Stimulated activated CD4-positive, alpha-beta T cell treated with anti-CD3 and anti-CD28 coated beads, Interleukin-1b, Interleukin-23, amount 100 ng/mL, for 1 hour (primary cell): ENCODE measurements at places on chromosomes 3 and 15.

DNA sequence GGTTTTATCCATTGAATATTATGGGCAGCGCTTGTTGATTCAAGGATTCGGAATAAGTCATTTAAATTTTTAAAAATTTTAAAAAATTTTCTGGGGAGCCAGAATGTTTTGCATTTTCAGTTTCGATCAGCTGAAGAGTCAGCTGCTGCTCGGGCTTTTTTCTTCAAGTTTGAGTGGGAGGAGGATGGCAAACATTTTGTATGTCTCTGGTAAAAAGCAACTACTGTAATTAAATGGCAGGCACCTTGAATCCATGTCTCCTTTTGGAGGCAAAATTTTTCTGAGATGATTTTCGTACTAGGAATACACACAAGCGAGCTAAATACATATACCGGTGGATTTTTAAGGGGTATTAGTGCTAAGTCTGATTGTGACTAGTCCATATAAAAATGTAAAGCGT is 612 bp downstream of the C3orf38 start:
- DNase-seq, result no peak

- DNase-seq, result no peak
Measured at GRCh38 chr3:109269577-109270275, 46.6 kb downstream of the DPPA2 start.

DNA sequence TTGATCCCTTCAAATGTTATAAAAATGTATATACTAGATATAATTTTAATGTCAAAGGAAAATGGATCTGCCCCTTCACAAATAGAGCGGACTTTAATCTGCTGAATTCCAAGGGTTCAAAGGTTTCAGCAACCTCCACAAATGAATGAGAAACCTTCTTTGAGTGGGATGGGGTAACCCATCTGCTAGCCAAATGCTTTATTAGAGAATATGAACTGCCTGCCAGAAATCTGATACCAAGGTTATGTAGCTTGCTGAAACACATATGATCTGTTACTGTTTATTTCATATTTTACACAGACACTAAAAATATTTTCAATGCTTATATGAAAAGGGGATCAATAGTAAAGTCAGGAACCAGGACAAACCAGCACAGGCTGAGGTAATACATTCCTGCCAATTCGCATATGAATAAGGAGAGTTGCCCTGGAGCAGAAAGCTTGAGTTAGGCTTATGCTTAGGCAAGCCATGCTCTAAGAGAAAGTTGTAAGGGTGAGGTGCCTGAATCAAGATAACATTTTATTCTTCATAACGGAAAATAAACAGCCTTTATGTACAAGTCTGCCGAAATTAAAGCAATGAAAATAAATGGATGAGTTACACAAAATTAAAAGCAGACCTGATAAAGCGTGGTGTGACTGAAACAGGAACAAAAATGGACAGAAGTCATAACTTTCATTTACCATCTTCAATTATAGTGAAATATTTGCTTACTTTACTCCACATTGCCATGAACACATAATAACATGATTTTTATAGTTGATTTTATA is 26.5 kb downstream of the PLOD2 start:
- DNase-seq, result no peak

DNA sequence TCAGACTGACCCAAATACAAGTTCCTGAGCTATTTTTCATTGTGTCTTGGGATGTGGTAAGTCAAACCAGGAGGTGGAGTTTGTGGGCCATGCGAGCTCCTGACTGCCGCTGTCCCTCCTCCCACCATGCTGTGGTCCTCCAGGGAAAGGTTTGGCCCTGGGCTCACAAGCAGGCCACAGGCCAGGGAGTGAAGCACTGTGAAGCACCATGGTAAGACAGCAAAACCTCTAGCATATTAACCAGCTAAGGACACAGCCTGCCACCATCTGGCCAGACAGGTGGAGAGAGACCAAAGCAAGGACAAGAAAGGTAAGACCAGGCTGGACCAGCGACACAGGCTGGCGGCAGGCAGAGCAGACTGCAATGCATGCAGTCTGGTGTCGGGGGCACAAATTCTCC is 15.3 kb downstream of the RAB43 start:
- no peak for DNase-seq

GRCh38 chr15:91021516-91022074 is 799 bp downstream of the VPS33B start:
- no peak for DNase-seq

GRCh38 chr3:78878011-78878410 is 889.8 kb downstream of the ROBO1 start:
- DNase-seq, result no peak

GRCh38 chr15:40940296-40940801 is 11.2 kb downstream of the DLL4 start:
- DNase-seq, result no peak

GRCh38 chr3:100603469-100603868 is 5.9 kb upstream of the ADGRG7 start:
- no peak for DNase-seq

DNA sequence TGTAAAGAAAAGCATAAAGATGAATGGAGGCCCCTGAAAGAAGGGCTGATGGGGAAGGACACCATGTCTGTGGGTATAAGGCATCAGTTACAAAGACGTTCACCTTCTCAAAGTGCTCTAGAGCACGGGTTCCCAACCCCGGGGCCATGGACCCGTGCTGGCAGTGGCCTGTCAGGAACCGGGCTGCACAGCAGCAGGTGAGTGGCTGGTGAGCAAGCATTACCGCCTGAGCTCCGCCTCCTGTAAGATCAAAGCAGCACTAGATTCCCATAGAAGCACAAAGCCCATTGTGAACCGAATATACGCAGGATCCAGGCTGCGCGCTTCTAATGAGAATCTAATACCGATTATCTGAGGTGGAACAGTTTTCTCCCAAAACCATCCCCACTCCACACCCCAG is 25.7 kb downstream of the MYO1E start:
- no peak for DNase-seq

GRCh38 chr3:66481071-66482017 is 19.5 kb downstream of the LRIG1 start:
- no peak for DNase-seq

- DNase-seq, result no peak
Measured at GRCh38 chr3:183807209-183807728, 18.1 kb downstream of the MAP6D1 start.

GRCh38 chr3:177196456-177197040 is 734 bp downstream of the TBL1XR1 start:
- no peak for DNase-seq

DNA sequence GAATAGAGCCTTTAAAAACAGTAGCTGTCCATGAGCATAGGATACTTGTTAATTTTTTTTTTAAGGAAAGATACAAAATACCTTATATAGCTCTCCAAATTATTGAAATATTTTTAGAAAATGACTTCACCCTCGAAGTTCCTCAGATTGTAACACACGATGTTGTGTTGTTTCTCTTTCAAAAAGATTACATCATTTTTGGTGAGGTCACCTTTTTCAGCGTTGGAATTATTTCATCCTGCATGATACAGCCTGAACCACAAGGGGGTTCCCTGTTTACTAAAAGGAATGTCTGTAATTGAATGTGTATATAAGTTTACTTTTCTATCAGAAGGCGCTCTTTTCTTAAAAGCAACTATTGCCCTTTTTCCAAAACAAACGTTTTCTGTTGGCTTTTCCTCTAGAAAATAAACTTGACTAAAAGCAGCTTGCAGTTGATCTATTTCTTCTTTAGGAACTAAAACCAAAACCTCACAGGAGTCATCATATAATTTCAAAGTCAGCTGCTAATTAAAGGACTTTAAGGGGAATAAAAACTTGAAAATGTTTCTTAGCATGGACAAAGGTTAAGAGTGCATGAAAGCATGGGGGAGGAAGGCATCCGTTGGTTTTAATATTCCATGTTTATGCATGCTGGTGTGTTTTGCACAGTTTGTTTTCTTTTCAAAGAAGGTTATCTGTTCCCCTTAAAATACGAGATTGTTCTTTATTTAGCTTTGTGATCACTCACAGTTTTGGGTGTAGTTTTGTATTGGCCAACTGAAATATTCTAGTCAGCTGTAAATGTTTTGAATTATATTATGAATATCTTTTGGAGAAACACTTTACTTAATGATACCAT is 29.4 kb downstream of the LYSMD4 start:
- DNase-seq, result no peak

DNA sequence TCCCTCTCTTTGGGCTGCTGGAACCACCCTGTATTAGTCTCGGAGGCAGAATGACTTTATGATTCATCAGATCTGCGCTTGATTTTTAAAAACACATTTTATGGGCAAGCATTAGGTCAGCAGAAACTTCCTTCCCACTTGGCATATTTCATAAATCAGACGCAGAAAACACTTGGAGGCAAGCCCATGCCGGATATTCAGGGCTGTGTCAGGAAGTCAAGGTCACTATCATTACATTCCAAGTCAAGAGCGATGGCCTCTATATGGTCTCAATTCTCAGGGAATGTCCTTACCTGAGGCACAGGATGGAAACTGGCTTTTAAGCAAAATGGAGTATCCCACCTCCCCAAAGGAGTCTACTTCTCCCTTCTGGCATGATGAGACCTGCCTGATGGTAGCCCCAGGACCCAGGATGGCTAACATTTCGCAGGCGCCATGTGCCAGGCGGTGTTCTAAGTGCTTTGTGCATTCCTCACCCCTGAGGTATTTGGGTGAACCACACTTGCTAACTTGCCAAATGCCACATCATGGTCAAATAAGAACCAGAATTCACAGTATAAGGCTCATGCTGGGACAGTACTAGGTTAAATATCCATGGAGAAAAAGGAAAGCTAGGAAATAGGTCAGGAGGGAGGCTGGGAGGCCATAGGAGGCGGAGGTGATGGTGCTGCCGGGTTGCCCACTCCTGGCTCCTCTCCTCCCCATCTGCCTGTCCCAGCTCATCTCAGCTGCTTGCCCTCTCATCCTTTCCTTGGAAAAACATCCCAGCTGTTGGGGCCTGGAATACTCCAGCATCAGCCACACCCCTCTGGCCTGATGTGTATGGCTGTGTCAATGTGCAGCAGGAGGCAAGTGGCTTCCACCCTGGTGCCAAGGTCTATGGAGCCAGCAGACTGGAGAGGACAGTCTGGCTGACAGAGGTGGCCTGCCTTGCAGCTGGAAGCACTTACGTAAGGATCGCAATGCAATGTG is 18.8 kb downstream of the BCL2L10 start:
- DNase-seq, result no peak

DNA sequence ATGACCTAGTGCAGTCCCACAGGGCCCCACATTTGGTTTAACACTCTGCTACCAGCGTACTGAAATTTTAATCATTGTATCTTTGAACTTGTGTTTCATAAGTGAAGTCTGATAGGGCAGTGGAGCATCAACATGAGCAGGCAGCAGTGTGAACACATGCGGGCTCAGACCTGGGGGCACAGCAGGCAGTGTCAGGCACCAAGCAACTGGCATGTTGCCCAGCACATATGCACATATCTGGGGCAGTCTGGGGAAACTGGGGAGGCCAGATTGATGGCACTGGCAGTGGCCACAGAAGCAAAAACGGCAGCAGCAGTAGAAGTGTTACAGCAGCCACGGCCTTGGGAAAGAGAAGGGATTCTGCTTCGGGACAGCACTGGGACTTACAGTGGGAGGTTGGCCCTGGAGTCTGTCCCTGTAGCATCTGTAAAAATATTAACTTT is 353.9 kb upstream of the KCNMB2 start:
- no peak for DNase-seq

- no peak for DNase-seq
Measured at GRCh38 chr15:83813682-83814081, 159.8 kb downstream of the ADAMTSL3 start.

DNA sequence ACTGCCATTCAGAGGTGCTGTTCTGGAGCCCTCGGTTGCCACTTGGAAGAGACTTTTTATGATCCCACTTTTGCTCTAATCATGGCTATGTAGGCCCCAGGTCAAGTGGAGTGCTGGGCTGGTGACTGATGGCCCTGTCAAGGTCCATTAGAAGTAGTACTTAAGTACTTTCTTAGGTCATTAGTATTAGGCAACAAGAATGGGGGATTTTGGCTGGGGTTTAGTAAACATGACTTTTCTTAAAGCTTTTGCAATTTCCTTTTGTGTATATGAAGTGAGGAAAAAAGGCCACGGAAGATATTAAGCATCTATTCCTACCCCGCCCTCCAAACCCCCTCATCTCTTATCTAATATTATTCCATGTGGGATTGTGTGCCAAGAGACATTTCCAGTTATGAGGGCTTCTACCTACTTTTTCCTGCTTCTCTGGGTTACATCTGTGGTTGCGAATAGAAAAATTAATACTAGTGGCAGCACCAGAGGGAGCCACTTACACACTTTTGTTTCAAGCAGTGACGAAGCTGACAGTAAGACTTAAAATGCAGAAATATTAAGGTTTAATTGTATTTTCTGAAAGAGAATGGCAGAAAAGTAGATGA is 13.9 kb downstream of the NLGN1 start:
- DNase-seq, result no peak

GRCh38 chr15:68447209-68447608 is 15.2 kb upstream of the ITGA11 start:
- DNase-seq, result no peak

GRCh38 chr3:134956395-134956794 is 161.3 kb downstream of the EPHB1 start:
- no peak for DNase-seq

DNA sequence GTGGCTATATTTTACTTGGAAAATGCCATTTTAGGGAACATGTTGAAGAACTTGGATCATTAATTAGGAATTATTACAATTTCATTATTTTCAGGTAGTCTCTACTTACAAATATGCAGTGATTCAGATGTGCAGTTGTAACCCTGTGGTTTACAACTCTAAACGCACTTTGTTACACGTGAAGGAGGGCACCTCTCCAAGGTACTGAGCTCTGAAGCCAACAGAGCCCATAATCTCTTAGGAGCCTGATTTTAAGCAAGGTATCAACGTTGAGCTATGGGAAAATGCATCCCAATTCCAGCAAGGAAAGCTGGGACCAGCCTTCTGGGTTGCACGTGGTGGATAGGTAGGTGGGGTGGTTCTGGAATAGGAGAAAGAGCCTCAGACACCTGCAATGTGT is 81.5 kb upstream of the FAM3D start:
- DNase-seq, result no peak

DNA sequence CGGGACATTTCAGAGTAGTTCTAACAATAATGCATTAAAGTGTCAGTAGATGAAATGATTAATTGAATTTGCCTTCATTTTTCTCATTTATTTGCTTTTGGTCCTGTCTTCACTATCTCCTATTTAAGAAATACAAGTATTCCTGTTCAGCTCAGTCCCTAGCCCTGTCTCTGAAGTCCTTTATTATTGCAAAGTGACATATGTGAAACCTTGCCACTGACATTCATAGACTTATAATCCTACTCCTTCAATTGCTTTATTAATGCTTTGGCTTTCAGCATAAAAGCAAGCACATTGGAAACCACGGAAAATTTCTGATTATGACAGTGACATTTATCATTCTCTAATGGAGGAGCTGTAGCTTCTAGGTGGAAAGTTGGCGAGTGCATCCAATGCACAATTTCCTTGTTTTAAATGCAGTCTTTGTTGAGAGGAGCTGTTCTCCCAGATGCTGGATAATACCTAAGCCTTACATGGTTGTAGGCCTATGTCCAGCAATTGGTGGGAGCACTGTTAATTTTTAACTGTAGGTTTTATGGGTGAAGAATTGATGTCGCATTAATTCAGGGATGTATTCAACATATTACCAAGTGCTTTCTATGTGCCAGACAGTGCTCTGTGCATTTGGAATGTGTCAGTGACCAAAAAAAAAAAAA is 337.8 kb downstream of the FEZF2 start:
- no peak for DNase-seq

GRCh38 chr15:74786551-74787165 is 4.8 kb downstream of the CSK start:
- no peak for DNase-seq
